ENCODE measurements at places on chromosomes 16 and 17.

- DNase-seq, result no peak
Measured at GRCh38 chr17:75758131-75758905, 6.7 kb downstream of the GALK1 start.

DNA sequence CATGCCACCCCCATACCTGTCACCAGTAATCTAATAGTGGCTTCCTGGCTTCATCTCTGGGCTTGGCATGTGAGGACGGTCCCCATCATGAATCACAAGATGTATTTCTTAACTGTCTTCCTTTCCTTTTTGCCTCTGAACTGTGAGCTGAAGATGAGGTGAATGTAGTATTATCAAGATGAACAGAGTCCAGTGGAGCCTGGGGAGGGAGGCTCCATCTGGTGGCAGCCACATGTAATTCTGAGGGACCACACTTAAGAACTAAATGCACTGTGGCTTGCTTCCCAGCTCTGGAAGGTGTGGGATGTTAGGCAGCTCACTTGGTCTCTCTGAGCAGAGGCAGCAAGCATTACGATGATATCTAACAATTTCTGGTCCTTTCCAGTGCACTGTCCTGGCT, 354.9 kb upstream of the ASIC2 start:
- no peak for DNase-seq

DNA sequence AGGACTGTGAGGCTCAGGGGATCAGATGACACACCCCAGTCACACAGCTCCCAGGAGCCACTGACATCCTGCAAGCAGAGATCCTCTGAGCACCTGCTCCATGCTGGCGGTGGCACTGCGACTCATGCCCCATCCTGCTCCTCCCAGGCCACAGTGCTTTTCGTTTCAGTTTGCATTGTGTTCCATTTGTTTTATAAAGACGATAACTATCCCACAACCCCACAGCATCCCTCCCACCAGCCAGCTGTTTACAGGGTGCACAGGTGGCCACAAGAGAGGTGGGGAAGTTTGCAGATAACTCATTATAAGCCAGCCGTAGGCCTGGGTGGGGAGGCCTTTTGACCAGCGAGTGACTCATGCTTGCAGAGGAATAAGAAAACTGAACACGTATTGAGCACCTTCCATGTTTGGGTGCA, 28.2 kb downstream of the BCO1 start:
- no peak for DNase-seq

- DNase-seq, result no peak
Measured at GRCh38 chr16:68752602-68753001, 15.5 kb downstream of the CDH1 start.

- no peak for DNase-seq
Measured at GRCh38 chr17:62573480-62574117, 53.9 kb upstream of the MRC2 start.

DNA sequence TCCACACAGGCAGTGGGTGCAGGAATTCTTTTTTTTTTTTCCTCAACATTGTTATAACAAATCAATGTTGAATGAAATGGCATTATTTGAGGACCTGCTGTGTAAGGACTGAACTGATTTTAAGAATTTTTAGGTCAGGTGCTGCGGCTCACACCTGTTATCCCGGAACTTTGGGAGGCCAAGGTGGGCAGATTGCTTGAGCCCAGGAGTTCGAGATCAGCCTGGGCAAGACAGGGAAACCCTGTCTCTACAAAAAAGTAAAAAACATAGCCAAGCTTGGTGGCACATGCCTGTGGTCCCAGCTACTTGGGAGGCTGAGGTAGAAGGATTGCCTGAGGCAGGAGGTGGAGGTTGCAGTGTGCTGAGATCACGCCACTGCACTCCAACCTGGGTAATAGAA, 12.4 kb downstream of the MPRIP start:
- no peak for DNase-seq

- DNase-seq, result no peak
Measured at GRCh38 chr17:37740915-37741314, 3.9 kb downstream of the HNF1B start.

DNA sequence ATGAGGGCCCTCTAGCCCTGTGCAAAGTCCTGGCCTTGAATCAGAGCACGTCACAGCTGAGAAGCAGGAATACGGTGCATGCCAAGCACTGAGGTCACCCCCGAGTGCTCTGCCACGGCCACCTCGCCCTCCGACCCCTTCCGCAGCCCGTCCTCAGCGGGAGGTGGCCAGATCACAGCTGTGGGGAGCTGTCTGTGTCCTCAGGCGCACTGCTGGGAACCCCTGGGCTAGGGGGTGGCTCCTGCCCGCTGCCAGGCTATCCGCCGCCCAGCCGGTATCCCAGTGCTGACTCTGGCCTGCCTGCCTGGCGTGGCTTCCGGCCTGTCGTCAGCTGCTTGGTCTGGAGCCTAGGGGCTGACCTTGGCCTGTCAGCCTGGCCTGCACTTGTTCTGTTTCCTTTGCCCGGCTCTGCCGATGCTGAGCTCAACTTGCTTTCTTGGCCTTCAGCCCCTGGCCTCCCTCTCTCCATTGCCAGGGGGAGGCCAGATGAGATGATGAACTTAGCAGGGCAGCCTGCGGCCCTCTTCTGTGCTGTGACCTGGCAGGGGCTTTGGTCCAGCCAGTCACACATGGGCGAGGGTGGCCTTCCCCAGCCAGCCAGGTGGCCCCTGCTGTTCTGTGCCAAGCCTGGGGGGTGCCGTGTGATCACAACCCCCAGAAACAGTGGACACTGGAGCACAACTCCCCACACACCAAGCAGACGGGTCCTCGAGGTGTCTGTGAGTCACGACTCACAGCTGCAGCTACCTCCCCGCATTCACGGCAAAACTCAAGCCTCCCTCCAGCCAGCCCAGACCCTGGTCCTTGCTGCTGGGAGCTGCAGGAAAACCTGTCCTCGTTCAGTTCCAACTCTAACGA, 77.3 kb downstream of the ZDHHC7 start:
- DNase-seq, result peak; percentile 56

DNA sequence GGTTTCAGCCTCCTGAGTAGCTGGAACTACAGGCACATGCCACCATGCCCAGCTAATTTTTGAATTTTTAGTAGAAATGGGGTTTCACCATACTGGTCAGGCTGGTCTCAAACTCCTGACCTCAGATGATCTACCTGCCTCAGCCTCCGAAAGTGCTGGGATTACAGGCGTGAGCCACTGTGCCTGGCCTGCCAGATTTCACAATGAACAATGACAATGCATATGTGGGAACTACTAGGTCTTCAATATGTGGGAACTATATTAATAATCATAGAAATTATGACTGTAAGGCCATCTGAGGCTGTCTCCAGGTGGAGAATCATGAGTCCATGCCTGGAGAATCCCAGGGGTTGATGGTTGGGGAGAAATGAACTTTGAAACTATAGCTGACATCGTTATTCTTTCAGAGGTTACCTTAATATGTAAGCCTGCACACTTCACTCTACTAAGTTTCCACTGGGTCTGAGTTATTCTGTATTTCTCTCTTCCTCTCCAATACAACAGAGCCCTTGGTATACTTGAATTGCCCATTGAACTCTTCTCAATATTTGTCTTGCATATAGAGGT, 7.2 kb upstream of the DRC7 start:
- no peak for DNase-seq

DNA sequence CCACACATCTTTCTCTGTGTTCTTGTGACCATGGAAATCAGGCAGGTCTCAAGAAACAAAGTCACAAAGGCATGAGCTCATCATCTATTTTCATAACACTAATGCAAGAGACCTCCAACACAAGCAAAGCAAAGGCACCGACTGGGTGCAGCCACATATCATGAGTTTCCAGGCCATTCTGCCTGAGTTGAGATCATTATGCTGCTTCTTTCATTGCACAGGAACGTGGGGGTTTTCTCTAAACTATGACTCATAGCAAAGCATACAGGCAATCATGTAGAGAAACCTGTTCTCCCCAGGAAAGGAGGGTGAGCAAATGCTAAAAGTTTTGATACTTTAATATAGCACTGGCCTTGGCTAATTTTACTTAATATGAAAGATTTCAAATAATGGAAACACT, 60.7 kb downstream of the GRIN2A start:
- no peak for DNase-seq

DNA sequence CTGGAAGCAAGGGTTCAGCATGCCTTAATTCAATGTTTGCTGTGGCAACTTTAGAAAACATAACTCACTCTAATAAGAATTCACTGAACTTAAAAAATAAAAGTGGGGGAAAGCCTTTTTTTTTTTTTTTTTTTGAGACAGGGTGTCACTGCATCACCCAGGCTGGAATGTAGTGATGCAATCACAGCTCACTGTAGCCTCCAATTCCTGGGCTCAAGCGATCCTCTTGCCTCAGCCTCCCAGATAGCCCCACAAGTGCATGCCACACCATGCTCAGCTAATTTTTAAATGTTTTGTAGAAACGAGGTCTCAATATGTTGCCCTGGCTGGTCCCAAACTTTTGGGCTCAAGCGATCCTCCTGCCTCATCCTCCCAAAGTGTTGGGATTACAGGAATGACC, 243.9 kb downstream of the PARN start:
- no peak for DNase-seq

DNA sequence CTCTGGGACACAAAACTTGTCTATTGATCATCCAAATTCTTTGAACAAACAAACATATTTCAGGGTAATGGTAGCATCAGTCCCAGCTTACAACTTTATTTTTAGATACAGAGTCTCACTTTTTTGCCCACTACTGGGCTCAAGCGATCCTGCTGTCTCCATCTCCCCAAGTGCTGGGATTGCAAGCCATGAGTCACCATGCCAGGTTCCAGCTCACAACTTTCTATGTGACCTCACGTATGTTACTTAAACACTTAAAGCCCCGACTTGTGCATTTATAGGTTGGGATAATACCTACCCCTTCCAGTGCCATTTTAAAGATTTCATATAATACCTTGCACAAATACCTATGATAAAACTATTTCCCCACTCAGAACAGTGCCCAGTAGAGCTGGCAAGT, 42.0 kb upstream of the KSR1 start:
- no peak for DNase-seq

GRCh38 chr16:25045696-25046381, 30.7 kb upstream of the ARHGAP17 start:
- DNase-seq, result no peak
